ENCODE measurements at places on chromosomes 12 and 14.

GRCh38 chr14:61103541-61104339 is 122.7 kb downstream of the SLC38A6 start:
- DNase-seq, result peak; percentile 51

GRCh38 chr12:10673659-10674384 is at the start of gene STYK1:
STYK1 (minus strand) TSS chr12:10674052; CDS start chr12:10634618, 39,434 bp downstream.
- peak; percentile 95 for DNase-seq

DNA sequence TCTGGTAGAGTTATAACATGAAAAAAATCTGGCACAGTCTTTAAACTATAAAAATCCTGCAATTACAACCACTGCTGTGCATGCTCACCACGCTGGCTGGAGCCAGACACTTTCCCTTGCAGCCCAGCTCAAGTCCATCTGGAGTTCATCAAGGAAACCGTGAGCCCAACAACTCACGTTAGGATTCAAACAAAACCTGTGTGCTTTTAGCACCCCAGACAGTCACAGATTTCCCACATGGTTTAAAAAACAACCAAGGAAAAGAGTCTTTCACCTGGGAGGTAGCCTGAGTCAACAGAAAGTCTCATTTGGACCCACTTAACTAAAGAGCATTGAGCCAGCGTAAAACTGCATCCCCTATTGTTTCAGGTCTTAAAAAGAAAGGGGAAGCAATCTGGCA is 4.7 kb downstream of the LRIG3 start:
- no peak for DNase-seq

DNA sequence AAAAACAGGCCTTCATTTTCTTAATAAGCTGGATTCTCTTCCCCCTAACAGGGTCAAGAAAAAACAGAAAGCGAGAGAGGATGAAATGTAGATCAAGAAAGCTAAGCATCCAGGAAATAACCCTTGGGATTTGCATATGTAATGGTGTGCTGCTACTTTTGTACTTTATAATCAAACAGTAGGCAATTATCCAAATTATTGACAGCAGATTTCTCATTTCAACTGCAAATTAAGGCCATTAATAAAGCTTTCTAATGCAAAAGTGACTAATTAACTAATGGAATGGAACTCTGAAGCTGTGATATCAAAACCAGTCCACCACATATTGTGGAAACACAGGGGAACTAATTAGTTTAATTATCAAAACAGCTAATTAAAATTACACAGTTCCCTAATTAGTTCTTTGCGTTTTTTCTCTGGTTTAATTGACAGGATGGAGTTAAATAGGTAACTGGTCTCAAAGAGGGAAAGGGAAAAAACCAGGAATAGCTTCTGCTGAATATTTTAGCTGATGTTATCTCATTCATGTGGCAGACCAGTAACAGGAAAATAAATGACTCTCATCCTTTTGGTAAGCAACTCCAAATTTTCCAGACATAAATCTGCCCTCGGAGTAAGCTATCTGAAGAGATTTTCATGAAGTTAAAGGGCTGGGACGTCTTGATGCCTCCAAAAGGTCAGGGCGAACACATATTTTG is 182.7 kb upstream of the LMO3 start:
- DNase-seq, result no peak

GRCh38 chr14:59251811-59252771 is 63.6 kb downstream of the DAAM1 start:
- DNase-seq, result no peak

DNA sequence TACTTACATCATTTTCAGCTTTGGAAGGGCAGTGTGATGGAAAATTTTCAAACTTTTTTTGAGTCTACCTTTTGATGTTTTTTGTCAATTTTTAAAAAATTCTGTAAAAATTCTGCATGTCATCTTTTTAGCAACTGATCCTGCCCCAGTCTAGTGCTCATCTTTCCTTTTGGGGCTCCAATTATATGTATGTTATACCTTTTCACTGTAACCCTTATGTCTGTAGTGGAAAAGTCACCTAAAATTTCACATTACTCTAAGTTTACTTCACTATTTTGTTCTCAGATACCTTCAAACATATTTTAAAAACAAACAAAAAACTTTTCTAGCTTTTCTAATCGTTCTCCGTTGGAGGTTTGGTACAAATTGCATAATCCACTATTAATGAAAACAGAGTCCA is 32.5 kb upstream of the MYRFL start:
- DNase-seq, result no peak

GRCh38 chr12:89827592-89827991 is 119.0 kb upstream of the ATP2B1 start:
- DNase-seq, result no peak

DNA sequence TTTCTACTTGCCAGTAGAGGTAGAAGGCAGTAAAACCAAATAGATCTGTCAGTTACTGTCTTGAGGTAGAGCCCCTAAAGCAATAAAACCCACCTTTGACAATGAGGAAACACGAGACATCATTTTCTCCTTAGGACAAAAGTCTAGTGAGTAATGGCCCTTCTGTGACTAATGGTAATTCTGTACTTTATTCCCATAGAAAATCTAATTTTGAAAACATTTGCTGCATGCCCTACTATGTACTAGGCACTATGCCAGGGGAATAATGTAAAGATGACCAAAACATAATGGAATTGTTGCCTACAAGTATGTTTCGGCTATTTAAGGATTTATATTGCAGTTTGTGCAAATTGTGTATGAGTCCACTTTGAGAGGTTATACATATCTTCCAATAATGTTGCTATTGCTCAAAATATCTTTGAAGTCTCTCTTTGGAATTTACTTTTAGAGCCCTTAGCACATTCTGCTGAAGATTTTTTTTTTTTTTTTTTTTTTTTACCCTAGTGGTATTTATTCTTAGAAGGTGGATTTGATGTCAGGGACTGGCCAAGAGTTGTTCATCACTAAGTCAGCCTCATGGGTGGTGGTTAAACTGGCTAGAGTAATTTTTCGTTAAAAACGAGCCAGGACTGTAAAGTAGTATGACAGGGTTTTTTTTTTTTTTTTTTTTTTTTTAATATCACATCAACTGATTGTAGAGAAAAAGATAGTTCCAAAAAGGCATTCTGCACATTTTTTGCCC is 109.7 kb downstream of the CRADD start:
- DNase-seq, result no peak

DNA sequence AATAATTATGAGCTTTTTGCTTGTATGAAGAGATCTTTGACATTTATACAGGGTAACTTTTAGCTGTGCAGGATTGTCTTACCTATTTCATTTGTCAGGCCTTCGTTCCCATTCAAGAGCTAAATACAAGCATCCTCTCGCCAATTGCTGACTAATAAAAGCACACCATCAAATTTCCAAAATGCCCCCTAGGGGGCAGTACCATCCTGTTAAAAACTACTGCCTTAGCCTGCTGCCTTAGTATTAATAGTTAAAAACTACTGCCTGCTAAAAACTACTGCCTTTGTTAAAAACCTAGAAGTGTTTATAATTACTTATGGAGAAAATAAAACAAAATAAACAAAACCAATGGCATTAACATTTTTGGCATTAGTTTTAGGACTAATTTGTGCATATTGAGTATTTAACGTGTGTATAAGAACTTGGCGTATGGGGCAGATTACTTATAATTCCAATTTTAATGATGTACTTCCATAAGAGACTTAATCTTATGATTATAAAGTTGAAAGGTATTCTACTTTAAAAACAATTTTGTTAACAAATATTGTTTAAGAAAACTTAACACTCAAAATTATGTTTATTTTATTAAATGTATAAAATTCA is 3.0 kb upstream of the IFI27L2 start:
- DNase-seq, result peak; percentile 64

DNA sequence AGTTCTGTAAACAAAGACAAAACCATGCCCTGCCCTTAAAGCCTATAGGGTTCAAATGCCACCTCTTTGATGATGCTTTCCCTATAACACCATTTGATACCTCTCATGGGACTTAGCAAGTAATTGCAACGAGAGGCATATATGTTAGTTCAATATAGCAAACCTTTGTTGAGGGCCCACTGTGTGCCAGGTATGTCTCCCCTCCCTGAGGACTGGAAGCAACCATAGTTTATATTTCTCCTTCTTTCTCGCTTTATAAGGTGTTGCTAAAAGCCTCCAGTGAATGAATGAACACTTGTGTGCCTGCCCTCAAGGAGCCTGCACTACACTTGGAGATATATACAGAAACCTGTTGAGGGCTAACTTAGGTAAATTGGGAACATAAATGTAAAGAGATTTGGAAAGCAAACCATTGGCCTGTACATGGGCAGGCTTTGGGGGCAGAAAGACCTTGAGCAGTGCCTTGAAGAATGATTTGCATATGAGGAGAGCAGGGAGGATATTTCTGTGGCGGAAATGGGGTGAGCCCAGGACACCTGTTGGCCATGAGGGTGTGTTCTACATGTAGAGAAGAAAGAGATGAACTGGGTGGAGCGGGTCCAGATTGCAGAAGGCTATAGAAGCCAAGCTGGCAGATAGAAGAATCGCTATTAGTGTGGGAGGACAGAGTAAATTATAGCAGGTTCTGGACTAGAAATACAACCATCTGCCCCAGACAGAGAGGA is 1.8 kb upstream of the CKAP4 start:
- DNase-seq, result no peak

GRCh38 chr12:96472384-96472783 is 17.0 kb upstream of the CFAP54 start:
- no peak for DNase-seq

GRCh38 chr14:101945171-101945570 is 19.2 kb upstream of the DYNC1H1 start:
- DNase-seq, result no peak

- DNase-seq, result no peak
These were observed 8.9 kb downstream of the HVCN1 start for GRCh38 chr12:110680032-110680431.

DNA sequence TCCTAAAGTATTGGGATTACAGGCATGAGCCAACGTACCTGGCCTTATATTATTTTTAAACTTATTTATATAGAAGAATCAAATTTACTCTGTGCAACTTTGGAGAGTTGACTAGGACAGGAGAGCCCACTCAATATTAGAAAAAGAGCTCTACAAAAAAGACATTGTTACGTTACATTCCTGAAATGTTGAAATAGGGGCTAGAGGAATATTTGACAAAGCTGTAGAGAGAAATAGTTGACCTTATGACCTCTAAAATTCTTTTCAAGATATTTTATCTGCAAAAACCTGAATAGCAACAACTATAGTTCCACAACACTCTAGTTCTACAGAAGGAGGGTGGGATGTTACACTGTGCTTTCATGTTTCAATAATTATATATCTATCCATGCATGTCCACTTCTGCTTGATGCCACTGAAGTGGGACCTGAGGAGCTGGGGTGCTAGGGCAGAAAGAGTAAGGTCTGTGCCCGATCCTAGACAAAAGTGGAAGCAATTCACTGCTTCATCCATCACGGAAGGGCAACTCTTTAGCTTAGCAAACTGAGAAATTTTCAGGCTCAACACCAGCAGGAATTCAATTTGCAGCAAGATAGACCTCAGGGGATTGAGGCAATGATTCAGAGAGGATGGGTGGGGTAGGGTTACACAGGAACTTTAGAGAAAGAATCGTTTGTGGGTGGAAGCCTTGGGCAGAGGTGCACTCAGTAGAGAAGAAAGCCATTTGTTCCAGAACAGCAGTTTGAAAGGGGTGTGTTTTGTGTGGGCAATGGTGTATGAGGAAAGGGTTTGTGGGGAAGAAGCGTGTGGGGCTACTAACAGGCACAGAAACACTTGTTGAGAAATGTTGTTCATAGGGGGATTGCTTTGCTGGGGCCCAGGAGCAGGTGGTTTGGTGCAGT is 16.0 kb upstream of the RNASE10 start:
- no peak for DNase-seq

DNA sequence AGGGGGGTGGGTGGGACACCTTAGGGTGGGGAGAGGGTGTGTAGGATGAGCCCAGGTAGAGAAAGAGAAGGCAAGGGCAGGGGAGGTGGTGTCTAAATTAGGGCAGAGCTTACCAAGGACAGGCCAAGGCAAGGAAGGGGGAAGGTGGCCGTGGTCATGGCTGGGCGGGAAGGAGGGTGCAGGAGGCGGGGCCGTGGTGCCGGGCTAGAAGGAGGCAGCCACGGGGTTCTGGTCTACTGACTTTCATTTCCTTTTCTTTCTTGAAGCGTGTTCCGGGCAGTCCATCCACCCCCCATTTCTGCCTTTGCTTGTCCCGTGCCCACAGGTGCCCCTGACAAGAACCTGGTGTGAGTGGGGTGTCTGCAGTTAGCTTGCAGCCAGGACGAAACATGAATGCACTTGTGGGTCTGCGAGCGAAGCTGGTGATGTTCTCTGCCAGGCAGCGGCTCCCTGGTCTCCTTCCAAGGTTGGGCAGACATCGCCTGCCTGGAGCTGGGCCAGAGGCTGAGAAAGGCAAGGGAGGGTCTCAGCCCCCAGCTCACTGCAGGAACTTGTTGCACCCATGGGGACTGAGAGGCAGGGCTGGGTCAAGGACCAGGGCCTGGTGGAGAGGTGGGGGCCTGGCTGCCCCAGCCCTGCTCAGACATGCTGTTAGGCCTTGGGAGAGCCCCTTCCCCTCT is 58.2 kb downstream of the KIF26A start:
- no peak for DNase-seq

- no peak for DNase-seq
These were observed 253.9 kb downstream of the FOXN3 start for GRCh38 chr14:89163031-89163636.

GRCh38 chr12:52185400-52185967 is 6.3 kb downstream of the KRT80 start:
- DNase-seq, result no peak

DNA sequence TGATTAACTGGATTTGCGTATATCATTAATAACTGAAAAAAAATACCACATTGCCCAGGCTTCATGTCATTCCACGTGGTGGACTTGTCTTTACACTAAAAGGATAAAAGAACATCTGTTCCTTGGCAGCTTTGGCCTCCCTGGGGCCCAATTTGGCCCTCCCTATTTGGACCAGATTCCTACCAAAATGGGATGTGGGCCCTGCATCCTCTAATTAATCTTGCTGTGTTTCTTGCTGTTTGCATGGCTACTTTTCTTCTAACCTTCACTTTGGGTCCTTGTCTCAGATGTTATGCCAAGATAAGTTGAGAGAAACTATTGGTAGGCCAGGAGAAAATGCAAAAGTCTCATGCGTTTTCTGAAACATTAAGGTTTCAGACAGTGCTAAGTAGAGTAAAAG is 57.5 kb downstream of the PTHLH start:
- DNase-seq, result no peak

- DNase-seq, result no peak
These were observed 1.5 kb downstream of the KLC1 start for GRCh38 chr14:103630364-103631108.

DNA sequence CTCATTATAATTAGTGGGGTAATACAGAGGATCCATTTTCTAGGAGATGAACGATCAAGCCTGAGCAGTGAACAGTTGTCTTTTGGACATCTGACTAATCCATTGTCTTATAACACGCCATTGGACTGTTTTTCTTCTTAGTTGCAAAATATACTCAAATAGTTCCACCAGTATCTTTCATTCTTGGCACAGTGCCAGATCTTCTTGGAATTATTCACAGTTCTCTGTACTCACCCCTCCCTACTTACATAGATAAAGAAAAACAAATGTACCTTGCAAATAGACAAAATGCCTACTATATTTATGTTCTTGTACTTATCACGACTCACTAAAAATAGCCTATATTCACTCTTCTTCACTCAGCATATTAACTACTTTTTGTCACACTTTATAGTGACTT is 3.8 kb downstream of the CBLN3 start:
- DNase-seq, result peak; percentile 26

Data from hematopoietic multipotent progenitor cell (in vitro differentiated cells).